Mesendoderm (in vitro differentiated cells): ENCODE measurements at places on chromosomes 12 and 14.

DNA sequence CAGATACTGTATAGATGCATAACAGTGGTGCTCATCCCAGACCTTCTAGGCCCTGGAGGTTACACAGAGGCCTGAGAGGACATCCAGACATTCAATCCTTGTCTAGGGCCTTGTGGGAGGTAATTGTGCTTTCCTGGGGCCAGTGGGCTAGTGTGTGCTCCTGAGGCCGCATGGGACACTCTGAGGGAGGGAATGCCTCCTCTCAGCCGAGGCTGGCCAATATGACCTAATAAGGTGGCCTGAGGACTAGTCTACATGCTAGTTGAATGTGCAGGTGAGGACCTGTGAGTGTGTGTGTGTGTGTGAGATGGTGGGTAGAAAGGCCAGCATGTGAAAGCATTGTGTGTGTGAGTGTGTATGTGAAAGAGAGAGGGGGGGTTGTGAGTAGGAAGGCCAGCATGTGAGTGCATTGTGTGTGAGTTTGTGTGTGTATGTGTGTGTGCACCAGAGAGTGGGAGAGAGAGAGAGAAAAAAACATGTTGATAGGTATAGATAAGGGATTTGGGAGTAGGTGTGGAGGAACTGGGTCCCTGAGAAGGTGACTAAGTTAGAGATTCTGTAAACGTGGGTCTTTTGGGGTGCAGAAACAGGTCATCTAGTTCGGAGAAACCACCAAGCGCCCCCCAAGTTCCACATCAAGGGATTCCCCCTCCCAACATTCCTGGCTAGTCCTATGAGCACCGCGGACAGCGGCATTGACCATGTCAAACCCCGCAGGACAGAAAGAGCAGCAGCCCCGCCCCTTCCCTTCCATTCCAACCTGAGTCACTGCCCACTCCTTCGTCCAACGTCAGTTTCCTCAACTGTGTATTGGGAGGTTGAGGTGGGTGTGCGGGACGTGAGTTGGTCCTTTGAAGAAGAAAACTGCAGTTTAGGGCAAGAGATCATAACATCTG is 9.7 kb upstream of the KRT81 start:
- peak; percentile 45 for DNase-seq

DNA sequence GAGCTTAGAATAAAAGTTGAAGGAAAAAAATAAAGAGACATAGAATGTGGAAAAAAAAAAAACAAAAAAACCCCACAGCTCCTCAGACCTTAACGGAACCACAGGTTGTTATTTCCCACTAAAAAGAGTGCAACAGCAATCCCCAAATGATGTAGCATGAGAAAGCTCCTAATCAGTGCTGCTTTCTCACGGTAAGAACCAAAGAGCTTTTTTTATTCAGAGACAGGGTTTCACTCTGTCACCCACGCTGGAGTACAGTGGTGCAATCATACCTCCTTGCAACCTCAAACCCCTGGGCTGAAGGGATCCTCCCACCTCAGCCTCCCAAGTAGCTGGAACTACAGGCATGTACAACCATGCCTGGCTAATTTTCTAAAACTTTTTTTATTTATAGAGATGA is 13.3 kb downstream of the NDUFA12 start:
- DNase-seq = no peak

DNA sequence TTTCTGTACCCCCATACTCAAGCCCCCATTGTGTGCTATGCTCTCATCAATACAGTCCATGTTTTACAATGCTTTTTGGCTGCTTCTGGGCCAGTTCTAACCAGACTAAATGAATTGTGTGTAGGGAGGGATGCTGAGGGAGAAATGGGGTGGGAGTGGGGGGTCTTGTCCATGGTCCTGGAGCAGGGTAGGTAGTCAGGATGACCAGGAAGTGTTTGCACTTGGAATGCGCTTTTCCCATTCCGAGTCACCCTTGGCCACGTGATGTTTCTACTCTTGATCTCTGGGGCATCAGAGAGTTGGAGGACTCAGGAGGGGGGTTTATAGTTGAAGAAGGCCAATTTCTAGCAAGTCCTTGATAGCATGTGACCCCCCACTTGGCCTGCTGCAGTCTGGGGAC is 1.2 kb upstream of the SMIM41 start:
- no peak for DNase-seq

- DNase-seq = no peak
These were observed 1.3 kb downstream of the CD4 start for GRCh38 chr12:6790496-6791150.

GRCh38 chr12:54437697-54438096 is 18.6 kb upstream of the ITGA5 start:
- DNase-seq = no peak

DNA sequence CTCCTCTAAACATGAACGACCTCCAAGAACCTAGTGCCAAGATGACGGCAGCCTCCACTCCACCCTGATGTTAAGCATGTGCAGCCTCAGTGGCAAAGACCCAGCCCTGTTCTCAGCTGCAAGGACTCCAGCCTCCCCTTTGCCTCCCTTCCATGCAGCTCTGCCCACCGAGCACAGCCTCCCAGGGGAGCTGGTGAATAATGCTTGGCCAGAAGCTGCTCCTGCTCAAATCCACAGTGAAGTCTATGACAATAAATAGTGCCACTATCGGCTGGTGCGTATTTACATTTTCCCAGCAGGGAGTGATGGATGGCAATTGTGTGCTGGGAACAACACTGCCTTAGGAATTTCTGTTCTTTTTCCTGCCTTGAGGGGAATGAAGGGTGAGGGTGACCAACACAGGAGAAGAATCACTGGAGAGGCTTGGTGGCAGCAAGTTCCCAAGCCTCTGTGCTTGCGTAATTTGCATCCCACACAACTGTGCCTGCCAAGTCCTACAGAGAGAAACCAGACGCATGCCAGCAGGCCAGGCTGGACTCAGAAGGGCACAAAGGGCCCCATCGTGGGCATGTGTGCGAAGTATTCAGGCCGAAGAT is 29.9 kb upstream of the TC2N start:
- DNase-seq = peak; percentile 76

DNA sequence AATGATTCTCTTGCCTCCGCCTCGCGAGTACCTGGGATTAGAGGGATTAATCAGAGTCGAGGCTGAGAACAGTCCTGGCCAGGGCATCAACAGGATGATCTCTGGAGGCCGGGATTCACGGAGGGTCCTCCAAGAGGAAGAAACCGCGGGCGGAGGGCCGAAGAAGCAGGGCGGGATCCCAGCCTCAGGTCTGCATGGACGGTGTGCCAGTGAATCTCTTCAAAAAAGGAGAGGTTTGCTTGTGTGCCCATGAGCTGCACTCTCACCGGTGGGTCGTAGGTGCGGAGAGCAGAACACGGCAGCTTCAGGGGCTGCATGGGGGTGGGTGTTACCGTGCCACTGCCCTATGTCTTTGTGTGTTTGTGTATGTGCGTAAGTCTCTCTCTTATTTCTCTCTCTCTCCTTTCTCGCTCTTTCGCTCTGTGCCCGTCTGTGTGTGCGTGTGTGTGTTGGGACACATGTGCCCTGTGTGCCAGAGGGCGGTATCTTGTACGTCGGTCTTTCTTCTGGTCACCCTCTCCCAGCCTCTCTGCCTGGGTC is 768.2 kb upstream of the ALG10B start:
- no peak for DNase-seq

- DNase-seq = peak; percentile 93
These were observed 1.2 kb upstream of the WSB2 start for GRCh38 chr12:118061873-118062843.

DNA sequence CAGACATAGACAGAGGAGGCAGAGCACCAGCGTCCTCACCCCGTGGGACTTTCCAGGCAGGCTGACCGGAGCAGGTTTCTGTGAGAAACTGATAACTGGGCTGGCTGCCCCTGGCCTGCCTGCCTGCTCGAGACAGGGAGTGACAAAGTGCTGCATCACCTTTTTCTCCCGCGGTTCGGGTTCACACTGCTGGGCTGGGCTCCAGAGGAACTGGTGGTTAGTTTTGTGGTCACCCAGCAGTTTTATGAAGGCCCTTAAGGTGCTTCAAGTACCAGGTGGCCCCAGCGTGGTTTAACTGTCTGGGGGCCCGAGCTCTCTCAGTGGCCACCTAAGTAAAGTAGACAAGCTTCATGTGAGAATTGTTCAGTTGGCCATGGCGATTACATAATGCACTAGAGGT is 1073.6 kb downstream of the BCL11B start:
- no peak for DNase-seq

GRCh38 chr14:66413901-66414300 is 72.3 kb upstream of the CCDC196 start:
- no peak for DNase-seq

- peak; percentile 69 for DNase-seq
These were observed 306.1 kb downstream of the KCNC2 start for GRCh38 chr12:74903522-74903921.

DNA sequence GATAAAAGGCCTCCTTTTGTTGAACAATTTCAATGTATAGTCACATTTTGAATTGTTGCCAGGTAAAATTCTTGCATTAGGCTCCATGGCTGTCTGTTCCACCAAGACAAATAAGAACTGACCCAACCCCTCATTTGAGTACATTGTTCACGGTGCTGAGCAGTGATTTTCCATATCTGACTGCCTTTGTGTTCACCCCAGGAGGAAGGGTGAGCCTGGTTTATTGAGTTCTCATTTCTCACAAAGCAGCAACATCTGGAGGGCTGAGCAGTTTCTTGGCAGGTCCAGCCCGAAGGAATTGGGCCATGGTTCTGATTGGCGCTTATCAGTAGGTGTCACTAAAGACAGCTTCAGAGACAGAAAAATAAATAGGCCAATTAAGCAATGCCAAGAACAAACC is 149.1 kb downstream of the BMP4 start:
- no peak for DNase-seq

GRCh38 chr14:94348836-94349235 is 25.7 kb upstream of the SERPINA6 start:
- DNase-seq = no peak

DNA sequence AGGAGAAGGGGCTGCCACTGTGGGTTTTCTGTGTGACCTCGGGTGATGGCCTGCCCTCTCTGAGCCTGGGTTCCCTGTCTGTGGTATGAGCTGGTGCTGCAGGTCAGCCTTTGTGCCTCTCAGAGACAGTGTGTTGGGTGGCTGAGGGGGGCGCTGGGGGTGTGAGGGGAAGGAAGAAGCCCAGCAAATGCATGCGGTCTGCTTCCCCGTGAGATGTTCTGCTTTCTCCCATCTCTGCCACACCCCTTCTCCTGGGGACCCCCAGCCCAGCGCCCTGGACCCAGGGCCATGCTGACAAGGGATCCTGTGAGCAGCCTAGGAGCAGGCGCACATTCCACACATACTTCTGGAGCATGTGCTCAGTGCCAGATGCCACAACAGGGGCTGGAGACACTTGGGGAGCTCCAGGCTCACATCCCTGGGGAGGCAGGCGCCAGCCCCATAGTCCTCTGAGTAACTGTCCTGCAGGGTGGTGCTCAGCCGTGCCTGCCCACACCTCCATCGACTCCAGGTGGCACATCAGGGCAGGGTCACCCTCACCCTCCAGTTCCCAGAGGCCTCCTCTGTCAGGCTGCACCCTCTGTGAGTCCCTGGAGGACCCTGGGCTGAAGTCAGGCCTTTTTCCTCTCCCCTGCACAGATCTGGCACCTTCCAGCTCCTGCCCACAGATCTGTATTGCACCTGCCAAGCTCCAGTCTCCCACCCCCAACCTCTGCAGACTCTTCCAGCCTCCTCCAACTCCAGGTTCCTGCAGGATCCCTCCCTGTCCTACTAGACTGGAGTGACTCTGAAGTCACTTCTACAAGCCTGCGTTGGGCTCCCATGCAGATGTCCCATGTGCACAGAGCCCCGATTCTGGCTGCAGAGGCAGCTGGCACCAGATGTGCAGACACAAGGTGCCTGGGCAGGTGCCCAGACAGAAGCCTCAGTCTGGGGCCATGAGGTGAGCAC is 205.6 kb downstream of the KIF26A start:
- peak; percentile 43 for DNase-seq

DNA sequence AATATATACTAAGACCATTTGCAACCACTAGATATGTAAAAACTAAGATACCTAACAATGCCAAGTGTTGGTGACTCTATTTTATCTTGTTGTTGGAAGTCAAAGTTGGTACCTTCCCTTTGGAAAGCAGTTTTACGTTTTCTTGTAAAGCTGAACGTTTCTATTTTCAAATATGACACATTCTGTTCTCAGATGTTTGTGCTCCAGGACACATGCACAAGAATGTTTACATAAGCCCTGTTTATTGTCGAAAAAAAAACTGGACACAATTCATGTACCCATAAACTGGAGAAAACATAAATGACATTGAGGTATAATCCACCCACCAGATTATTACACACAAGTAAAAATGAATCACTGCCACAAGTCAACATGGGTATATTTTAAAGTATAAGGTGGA is 967.4 kb downstream of the BCL11B start:
- DNase-seq = no peak

DNA sequence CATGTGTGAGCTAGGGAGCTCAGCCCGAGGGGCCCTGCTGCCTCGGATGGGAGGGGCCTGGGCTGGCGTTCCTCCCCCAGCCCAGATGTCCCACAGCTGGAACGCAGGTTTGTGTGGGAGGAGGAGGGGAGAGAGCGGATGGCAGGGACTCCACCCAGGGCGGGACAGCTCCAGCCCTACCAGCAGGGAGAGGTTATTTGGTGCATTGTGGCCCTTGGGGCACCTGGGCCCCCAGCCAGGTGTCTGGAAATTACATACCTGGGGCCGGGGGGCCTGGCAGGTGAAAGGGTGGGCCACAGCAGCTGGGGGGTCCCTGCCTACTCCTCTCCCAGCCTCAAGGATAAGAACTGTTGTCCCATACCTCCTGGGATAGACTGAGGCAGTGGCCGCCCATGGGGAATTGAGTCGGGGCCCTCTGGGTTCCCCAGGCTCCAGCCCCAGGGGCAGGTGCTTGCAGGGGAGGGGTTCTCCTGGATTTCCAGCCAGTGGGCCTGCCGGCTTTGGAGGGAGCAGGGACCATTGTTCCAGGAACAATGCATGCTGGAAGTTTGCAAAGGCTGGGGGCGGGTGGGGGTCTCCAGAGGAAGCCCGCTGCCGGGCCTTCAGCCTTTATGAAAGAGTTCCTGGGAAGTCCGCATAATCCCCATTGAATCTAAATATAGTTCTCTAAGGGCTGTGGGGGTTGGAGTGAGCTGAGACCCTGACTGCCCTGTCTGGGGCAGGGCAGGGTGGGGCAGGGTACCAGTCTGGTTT is 1.2 kb downstream of the KIF26A start:
- peak; percentile 43 for DNase-seq

DNA sequence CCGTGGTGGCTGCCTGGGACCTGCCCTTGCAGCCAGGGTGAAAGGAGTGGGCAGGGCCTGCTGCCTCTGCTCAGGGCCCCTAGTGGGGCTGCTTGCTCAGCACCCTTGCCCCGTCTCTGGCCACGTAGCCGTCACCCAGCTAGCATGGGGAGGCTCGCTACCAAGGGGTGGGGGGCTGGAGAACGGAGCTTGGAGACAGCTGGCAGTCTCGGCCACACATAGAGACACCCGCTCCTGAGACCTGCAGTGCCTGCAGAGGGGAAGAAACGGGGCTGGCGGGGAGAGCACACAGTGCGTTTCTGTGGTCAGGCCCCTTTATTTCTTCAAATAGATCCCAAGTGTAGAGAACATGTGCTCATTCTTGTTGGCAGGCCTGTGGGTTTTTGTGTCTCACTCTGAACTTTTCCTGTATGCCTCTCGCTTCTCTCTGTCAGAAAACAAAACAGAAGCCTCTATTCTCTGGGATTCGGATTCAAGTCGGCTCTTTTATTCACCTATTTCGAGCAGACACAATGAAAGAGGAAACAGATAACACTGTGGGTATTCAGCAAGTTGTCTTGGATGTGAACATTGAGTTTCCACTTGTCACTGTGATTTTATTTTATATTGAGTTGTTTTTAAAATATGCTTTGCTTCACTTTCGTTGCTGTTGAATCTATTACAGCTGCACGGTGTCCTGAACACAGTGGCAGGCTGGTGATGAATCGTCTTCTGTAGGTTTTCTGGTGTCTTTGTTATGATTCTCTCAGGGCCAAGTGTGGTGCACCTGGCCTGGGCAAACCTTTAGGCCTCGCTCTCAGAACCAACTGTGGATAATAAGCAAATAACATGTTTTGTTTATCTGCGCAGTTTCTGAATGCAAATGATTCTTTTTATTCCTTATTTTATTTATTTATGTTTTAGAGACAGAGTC is 26.5 kb downstream of the PACS2 start:
- no peak for DNase-seq
